ENCODE measurements at places on chromosomes 11 and 22. TPM values are rescaled to one million over a fixed set of nuclear protein-coding genes. Genes with fewer than 3 reads are reported as not detected.

DNA sequence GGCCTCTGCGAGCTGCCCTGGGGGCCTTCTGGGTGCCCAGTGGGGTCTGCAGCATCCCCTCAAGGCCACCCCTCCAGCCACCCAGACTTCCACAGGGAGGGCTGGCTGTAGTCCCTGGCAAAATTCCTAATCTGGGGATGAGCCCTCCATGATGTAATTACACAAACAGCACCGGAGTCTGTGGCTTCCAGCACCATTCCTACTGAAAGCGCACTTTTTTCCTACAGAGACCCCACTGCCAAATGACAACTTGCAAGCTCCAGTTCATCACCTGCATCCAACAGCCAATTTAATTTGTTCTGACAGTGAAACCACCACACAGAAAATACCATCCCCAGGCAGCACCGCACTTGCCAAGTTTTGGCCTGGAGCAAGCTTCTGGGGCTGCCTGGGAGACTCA, 70.4 kb downstream of the TRMU start:
- DNase-seq, result no peak

DNA sequence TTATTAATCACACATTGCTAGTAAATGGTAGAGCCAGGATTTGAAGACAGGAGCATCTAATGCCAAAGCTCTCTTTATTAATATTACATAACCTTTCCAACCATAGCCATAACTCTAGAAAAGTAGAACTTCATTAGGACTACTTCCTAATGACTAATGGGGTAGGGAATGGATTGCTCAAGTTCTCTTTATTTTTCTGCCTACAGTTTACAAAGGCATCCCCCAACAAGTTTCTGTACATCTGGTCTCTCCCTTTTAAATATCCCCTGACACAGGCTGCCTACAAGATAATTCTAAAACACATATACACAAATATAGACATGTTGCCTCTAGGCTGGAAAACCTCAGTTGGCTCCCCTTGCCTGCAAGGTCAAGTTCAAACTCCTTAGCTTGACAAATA, 534.9 kb downstream of the SOX6 start:
- DNase-seq, result no peak

DNA sequence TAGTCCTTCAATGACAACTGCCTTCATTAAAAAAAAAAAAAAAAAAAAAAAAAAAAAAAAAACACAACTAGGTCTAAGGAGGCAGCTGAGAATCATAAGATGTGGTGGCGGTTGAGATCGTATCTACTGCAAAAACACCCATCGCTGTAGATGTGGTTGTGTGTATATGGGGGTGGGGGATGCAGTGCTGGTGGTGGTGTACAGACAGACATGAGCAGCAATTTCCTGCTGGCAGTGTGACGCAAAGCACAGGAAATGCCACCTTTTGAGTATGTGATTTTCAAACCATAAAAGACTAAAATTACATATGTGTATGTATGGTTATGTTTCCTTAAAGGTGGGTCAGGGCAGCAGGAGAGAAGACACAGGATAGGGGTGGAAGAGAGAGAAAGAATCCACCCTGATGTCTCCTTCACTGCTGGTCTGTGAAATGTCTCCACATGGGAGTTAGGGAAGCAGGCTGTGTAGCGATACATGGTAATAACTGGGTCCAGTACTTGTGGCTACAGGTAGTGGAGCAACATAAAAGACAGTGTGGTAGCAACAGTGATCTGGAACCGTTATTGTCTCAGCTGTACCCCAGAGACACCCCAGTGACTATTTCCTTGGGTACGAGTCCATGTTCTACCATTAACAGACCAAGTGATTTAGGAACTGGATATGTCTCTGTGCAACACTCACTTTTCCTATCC, 57.9 kb downstream of the SYTL2 start:
- DNase-seq, result no peak

DNA sequence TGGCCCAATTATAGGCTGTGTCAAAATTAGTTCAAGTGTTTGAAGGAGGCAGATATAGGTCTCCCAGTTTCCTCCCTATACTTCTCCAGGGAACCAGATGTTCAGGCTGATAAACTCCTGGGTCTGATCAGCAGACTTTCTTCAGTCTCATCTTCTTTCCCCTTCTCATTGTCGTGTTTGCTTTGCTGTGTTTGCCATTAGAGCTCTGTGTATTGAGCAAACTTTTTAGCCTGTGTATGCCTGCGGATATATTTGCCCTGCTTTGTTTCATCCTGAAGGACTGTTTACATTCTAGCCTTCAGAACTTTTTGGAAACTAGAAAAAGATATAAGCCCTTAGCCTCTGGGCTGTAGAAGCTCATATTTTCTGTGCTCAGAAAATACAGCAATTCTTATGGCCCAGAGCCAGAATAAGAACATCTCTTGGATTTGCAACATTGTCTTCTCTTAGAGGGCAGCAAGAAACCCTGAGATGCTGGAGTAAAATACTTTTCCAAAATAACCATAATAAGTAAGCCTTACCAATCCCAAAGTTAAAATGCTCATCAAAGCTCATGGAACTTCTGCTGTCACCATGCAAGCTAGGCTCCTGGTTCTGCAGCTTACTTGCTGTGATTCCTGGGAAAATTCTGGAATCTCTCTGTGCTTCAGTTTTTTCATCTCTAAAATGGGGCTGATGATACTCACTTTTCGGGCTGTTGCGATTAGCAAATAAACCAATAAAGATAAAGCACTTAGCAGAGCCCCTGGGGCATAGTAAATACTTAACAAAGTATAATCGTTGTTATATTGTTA, 34.1 kb upstream of the ME3 start:
- no peak for DNase-seq

DNA sequence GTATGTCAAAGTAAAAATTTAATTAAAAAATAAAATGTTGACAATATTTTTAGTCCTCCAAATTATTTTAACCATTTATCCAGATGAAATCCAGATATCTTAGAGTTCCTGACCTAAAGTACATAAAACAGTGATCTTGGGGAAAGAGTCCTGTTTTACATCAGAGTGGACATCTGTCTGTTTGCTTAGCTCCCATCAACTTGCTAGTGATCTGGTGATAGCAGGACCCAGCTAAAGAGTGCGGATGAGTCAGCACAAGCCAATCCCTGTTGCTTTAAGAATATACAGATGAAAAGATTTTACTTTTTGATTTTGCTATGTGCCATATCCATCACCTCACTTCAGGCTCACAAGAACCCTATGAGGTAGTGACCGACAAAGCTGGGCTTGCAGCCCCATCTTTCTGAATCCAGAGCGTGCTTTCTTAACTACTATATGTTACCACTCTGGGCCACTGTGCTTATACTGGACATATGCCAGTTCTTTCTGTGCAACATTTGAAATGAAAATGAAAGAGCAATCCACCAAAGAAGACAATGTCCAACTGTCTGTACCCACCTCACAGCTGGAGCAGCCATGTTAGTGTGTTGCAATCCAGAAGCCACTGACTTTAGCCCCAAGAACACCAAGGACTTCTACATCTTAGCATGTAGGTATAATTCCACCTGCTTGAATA, 167.6 kb upstream of the SESN3 start:
- DNase-seq, result no peak

GRCh38 chr11:95700471-95700817, 89.1 kb downstream of the FAM76B start:
- DNase-seq, result no peak

DNA sequence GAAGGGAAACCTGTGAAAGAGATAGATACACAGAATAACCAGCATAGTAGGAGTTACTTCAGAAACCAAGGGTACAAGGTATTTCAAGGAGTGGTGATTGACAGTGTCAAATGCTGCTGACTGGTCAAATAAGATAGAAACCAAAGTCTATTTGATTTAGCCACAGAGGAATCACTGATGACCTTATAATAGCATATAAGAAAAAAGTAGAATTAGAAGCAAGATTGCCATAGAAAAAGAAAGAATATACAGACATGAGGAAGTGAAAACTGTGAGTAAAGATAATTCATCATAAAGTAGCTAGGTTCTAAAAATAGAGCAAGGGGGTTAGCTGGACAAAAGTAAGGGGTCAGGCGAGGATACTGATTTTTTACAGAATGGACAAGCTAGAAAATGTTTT, 14.2 kb downstream of the ZBTB44 start:
- DNase-seq, result no peak

DNA sequence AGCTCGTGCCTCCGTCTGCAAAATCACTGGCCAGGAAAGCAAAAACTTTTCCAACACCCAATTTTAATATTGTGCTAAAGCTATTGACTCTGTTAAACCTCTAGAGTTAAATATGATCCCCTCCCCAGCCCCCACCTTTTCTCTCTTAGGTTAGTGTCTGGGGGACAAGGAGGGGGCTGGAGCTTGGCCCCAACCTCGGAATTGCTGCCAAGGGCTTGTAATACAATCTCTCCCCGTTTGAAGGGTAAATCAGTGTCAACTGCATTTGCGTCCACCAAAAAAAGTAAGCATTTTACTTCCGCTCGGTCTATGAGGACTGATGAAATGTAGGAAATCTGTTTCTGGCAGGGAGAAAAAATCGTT, at the start of gene GAS2:
Gene GAS2 (plus strand): TSS at position 287 of the 363 bp plus-strand sequence. CDS start 8,259 bp downstream, outside the sequence.
- DNase-seq, result no peak

- no peak for DNase-seq
These were observed 110.0 kb downstream of the KIAA1671 start for GRCh38 chr22:25062386-25063085.

DNA sequence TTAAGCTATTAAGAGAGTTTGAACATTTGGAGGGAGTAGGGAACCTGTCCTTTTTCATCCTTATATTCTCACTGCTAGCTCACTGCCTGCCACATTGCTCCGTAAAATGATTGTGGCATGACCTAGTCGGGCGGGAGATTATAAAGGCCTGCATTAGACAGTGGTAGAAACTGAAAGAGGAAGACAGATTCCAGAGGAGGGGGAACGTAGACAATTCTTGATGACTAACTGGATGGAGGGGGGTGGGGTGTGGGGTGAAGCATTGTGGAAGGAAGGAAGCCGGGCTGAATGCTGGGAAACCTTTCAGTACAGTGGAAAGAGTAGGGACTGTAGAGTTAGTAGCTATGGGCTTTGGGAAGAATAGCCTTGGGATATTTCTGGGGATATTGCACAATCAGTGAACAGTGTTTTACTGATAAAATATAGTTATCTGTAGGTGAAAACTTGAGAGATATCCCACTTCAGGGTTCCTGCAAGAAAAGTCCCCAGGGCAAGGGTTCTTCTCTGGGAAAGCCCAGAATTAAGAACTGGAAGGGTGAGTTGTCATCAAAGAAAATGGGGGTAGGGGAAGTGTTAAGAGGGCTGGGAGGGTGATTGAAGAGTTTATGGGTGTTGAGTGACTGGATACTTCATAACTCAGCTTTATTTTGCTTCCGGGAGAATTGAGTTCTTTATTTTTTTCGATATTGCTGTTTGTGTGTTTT, 2.1 kb downstream of the MED15 start:
- no peak for DNase-seq

DNA sequence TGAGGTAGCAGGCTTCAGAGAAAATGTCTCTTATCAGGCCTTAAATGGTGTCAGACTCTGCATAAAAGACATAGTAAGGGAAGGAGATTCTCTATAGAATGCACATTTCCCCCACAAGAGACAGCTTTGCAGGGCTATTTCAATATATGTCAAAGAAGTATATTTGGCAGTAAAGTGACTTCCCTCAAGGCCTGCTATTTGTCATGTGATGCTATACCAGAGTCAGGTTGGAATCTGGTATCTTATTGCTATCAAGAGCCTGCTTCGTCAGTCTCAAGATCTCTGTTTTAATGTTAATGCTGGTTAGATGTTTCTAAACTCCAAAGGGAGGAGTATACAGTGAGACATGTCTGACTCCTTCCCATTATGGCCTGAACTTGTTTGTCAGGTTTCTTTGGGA, 40.4 kb upstream of the MTMR2 start:
- DNase-seq, result no peak

DNA sequence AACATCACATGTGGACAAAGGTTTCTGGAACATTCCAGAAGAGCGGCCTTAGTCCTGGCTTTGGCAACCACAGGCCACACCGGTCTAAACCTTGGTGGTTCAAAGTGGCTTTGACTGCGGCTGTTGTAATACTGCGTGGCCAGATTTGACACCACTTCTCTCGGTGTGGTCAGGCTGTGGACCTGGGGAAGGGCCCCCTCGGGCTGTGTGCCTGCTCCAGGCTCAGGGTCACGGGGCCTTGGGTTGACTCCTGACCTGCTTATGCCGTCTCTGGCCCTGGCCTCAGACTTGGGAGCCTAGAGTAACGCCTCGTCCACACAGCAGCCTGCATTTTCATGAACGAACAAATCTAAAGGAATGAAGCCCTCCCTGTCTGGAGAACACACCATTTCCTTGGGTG, 118.0 kb downstream of the PHF21B start:
- no peak for DNase-seq

DNA sequence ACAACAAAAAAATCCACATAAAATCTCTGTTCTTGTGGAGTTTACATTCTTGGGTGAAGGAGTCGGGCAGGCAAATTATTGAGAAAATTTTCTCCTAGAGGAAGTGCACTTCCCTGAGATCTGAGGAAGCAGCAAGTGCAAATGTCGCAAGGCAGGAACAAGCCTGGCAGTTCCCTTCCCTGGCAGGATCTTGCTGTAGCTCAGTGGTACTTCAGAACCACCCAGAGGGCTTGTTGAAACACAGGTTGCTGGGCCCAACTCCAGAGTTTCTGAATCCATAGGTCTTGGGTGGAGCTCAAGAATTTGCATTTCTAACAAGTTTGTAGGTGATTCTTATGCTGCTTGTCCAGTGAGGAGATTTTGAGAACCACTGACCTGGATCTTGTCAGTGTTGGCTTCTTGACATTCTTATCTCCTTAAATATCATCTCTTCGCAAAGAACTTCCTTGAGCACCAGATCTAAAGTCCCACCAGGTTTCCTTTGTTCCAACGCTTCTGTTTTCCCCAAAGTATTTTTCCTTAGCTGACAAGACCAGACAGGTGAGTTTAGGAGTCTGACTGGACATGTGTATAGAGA, 9.6 kb downstream of the QSER1 start:
- DNase-seq, result no peak

DNA sequence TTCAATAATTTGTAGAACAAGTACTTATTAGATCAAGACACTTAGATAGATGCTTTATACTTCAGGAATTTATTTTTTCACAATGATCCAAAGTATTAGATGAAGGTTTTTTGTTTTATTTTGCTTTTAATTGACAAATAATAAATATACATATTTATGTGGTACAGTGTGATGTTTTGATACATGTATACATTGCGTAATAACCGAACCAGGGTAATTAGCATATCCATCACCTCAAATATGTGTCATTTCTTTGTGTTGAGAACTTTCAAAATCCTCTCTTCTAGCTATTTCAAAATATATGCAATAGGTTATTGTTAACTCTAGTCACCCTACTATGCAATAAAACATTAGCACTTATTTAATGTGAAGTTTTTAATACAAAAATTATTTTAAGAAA, 21.4 kb downstream of the TRIM5 start:
- no peak for DNase-seq

DNA sequence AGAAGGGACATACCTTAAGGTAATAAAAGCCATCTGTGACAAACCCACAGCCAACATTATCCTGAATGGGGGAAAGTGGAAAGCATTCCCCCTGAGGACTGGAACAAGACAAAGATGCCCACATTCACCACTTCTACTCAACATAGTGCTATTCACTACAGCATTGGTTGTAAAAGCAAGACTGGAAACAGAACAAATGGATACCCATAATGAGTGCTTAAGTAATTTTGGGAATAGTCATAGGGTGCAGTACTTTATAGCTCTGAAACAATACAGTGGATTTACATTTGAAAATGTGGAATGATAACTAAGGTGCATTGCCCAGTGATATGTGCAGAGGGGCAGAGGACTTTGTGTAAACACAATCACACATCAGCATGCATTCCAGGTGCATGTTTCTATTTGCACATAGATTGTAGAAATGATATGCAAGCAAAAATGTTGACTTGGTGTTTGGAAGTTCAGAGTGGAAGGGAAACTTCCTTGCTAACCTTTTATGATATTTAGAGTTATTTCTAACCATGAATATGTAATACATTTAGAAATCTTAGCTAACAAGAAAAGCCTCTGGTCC, 112.3 kb downstream of the IGLL1 start:
- DNase-seq, result no peak

The IL10RA gene
- total RNA-seq, result 11.5 TPM

The EMID1 gene
- 1.8 TPM for total RNA-seq
